ENCODE measurements at places on chromosomes 2 and 18. TPM values are rescaled to one million over a fixed set of nuclear protein-coding genes. Genes with fewer than 3 reads are reported as not detected.

Gene UGT1A4
- not detected for total RNA-seq

Gene MAB21L4
- total RNA-seq = not detected

Gene SLC40A1
- 86.9 TPM for total RNA-seq

Gene TMEM178A
- 6.0 TPM for total RNA-seq

Gene CCT4
- total RNA-seq = 109 TPM
